ENCODE measurements at places on chromosomes 3 and 15. TPM values are rescaled to one million over a fixed set of nuclear protein-coding genes. Genes with fewer than 3 reads are reported as not detected.

- H3K27me3 ChIP-seq, result no peaks in the 10 kb centered on the region
- peaks cover 58% of the 10 kb centered on the region for H3K4me1 ChIP-seq
- H3K4me3 ChIP-seq, result no peak overlapping the region
- DNase-seq, result no peak
- peak overlapping the region; percentile 29 for H3K27ac ChIP-seq
- no peaks in the 10 kb centered on the region for H3K36me3 ChIP-seq
These were observed 401.5 kb upstream of the PROK2 start for GRCh38 chr3:72186400-72186855.

- no peaks in the 10 kb centered on the region for H3K36me3 ChIP-seq
- H3K27me3 ChIP-seq, result no peaks in the 10 kb centered on the region
- no peak for DNase-seq
- no peak overlapping the region for H3K4me3 ChIP-seq
These were observed 29.2 kb upstream of the TPRG1 start for GRCh38 chr3:189142527-189142926.

- H3K4me1 ChIP-seq, result peaks cover 11% of the 10 kb centered on the region
- H3K4me3 ChIP-seq, result no peak overlapping the region
- no peaks in the 10 kb centered on the region for H3K36me3 ChIP-seq
- no peak for DNase-seq
- H3K27me3 ChIP-seq, result no peaks in the 10 kb centered on the region
These were observed 1.4 kb downstream of the CIDEC start for GRCh38 chr3:9878700-9879099.

DNA sequence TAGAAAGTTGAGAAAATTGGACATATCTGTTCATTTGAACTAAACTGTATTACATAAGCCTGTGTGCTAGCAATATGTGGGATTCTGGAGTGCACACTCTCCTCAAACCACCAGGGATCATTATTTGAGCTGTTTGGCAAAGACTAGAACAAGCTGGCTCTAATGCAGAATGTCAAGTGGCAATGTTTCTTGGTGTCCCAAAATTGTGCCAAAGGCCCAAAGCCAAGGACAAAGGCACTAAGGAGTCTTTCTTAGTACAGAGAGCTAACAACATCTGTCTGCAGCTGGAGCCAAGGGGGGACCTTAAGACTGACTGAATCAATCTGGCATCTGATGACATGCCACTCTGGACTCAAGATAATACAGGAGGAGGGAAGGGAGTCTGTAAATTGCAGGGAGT lies 76.7 kb upstream of the STRIT1 start:
- no peak overlapping the region for H3K4me3 ChIP-seq
- H3K27me3 ChIP-seq, result no peaks in the 10 kb centered on the region
- no peaks in the 10 kb centered on the region for H3K36me3 ChIP-seq
- H3K27ac ChIP-seq, result no peak overlapping the region
- peaks cover 12% of the 10 kb centered on the region for H3K4me1 ChIP-seq

DNA sequence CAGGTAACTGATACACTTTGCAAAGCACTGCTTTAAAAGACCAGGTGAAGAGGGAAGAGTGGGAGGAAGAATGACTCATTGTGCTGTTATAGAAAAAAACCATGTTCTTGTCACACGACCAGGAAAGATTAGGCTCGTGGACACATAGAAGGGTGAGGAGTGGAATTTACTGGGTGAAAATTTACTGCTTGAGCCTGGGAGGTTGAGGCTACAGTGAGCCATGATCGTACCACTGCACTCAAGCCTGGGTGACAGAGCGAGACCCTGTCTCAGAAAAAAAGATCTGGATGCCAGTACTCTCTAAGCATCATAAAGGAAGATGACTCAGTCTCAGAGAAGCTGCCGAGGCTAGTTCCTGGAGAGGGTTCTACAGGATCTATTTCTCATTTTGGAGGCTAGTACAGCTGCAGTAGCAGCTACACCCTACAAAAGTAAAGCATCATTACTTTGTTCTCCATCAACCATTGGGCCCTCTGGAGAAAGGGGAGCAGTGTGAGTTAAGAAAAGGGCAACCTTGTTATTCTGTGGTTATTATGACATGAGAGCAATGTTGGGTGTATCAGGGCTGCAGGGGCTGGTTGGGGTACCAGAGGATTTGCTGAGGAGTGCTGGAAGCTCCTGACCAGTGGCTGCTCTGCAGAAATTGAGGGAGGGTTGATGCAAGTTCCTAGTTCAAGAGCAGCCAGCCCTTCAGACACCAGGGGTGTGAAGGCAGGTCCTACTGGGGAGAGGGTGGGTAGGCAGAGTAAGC lies 75.4 kb downstream of the CMTM8 start:
- no peak for DNase-seq
- no peak overlapping the region for H3K4me3 ChIP-seq
- H3K27ac ChIP-seq, result no peak overlapping the region
- H3K36me3 ChIP-seq, result no peaks in the 10 kb centered on the region
- no peaks in the 10 kb centered on the region for H3K4me1 ChIP-seq
- peaks cover 23% of the 10 kb centered on the region for H3K27me3 ChIP-seq

DNA sequence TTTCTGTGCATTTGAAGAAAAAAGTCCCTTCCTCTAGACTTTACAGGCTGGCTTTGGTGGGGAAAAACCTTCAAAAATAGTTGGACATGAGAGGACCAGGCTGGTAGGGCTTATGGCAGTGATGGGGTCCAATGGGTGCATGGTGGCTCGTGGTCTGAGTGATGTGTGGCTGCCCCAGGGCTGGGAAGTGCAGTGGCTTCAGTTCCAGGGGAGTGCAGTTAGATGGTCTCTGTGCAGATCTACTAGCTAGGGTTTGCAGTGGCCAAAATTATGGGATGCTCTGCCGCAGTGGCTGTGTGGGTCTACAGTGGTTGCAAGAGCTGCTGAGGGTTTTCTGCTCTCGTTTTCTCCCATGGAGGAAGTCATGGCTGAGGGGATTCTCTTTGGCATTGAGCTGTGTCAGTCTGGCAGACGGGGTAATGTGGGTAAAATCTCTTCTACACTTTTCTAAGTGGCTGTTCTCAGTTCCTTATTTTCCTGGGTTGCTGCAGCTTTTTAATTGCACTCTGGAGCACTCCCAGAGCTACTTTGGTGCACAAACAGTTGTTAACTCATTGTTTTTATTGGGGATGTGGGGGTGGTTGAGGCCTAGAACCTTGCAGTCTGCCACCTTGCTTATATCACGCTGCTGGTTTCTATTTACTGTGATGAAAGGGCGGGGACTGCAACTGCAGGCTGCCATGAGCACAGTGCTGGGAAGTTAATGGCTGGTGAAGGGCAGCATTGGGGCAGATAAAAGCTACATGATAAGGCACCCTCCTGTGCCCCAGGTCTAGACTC lies 1324.6 kb downstream of the NSUN3 start:
- H3K4me3 ChIP-seq, result no peak overlapping the region
- H3K36me3 ChIP-seq, result no peaks in the 10 kb centered on the region

GRCh38 chr3:186118692-186119091 lies 9.8 kb upstream of the ETV5 start:
- no peaks in the 10 kb centered on the region for H3K36me3 ChIP-seq
- H3K4me1 ChIP-seq, result no peaks in the 10 kb centered on the region
- DNase-seq, result no peak

DNA sequence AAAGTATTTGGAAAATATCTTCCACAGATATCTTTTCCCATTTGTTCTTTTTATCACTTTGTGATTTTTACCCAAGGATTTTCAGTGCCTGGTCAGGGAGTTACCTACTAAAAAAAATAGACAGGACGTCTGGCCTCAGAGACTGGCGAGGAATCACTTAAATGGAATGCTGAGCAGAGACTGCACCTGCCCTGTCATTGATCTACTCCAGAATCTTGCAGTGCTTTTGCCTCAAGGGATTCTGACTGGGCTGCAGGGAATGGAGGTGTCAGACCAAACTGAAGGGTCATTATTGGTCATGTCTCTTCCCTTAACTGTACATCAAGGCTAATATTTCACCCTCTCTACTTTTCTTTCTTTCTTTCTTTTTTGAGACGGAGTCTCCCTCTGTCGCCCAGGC lies 12.1 kb upstream of the RYR3 start:
- H3K36me3 ChIP-seq, result no peaks in the 10 kb centered on the region
- no peak overlapping the region for H3K4me3 ChIP-seq
- peaks cover 2% of the 10 kb centered on the region for H3K27me3 ChIP-seq
- H3K27ac ChIP-seq, result no peak overlapping the region
- DNase-seq, result no peak

DNA sequence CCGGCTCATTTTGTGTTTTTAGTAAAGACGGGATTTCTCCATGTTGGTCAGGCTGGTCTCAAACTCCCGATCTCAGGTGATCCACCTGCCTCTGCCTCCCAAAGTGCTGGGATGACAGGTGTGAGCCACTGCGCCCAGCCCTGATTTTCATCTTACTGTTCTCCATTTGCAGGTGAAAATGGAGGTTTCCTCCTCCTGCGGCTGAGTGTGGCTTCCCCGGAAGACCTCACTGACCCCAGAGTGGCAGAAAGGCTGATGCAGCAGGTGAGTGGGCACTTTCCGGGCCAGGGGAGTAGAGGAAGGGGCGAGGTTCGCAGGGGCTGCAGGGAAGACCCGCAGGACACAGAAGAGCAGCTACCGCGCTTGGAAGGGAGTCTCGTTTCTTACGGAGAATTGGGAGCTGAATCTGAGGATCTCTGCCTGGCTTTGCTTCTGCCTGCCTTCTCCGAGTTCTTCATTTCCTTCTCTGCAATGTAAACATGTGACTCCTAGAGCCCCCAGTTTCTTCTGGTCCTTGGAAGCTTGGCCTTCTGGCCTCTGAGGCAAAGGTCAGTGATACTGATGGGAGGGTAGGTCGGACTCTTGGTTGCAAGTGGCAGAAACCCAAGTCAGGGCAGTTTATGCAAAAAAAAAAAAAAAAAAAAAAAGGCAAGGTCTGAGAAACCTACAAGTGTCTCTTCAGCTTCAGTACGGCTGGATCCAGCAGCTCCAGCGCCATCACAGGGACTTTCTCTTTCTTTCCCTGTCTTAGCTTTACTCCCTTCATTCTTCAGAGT lies 8.9 kb downstream of the MUC20 start:
- no peak for DNase-seq
- no peaks in the 10 kb centered on the region for H3K4me1 ChIP-seq
- no peak overlapping the region for H3K27ac ChIP-seq
- H3K36me3 ChIP-seq, result no peaks in the 10 kb centered on the region

- peaks cover 24% of the 10 kb centered on the region for H3K4me1 ChIP-seq
- H3K4me3 ChIP-seq, result peak within 1 kb of the TSS; percentile 62
- H3K27ac ChIP-seq, result peak within 1 kb of the TSS; percentile 98
- H3K36me3 ChIP-seq, result peaks cover 21% of the 10 kb centered on the region
These were observed at the start of gene ABHD14A for GRCh38 chr3:51974963-51975851. Gene ABHD14A (plus strand): TSS chr3:51975064. CDS start chr3:51975136, 72 bp downstream.

DNA sequence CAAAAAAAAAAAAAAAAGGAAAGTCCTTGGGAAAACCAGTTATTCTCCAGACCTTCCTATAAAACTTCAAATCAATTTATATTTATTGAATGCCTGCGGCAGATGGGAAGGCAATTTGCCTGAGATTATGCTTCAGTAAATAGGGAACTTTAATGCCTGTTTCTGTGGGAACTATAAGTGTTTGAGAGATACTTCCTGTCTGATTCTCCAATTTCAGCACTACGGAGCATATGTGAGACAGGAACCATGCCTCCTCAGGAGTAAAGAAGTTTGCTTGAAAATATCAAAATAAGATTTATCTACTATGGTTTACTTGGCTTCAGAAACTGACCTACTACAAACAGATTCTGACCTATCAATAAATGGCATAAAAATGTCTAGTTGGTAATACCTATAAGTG lies 135.5 kb downstream of the CBLB start:
- no peak overlapping the region for H3K27ac ChIP-seq
- H3K36me3 ChIP-seq, result no peaks in the 10 kb centered on the region
- H3K27me3 ChIP-seq, result no peaks in the 10 kb centered on the region

- H3K27ac ChIP-seq, result no peak overlapping the region
- no peaks in the 10 kb centered on the region for H3K4me1 ChIP-seq
- H3K27me3 ChIP-seq, result no peaks in the 10 kb centered on the region
- H3K36me3 ChIP-seq, result no peaks in the 10 kb centered on the region
These were observed 745.6 kb downstream of the VGLL3 start for GRCh38 chr3:86245360-86245759.

DNA sequence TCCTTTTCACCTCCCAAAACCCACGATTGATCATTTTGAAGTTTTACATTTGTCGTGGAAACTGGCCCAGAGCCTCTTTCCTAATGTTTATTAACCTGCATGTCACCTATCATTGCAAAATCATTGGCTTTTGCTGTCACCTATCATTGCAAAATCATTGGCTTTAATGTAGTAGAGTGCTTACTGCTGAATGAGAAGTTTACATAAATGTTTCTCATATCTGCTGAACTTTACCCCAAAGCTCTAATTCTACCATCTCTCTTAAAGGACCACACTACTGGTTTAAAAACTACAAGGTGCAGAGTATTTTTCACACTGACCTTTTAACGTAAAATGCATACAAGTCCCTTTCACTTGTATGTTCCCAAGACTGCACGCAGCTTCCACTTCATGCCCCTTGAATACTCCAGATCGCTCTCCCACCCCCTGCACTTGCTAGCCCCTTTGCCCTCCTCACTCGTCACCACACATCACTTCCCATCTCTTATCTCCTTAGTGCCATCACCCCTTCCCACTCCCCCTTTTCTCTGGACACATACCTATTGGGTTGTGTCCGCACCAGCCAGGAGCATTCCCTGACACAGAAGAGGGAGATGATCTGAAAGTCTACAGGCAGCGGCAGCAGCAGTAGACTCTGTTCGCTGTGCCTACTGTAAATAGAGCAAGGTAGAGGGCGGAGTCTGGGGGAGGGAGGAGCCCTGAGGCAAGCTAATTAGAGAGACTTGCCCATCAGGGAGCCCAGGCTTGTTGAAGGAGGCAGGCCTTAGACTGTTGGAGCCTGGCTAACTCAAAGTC lies 30.2 kb upstream of the ATOSA start:
- H3K36me3 ChIP-seq, result no peaks in the 10 kb centered on the region
- no peaks in the 10 kb centered on the region for H3K4me1 ChIP-seq
- DNase-seq, result peak; percentile 7

DNA sequence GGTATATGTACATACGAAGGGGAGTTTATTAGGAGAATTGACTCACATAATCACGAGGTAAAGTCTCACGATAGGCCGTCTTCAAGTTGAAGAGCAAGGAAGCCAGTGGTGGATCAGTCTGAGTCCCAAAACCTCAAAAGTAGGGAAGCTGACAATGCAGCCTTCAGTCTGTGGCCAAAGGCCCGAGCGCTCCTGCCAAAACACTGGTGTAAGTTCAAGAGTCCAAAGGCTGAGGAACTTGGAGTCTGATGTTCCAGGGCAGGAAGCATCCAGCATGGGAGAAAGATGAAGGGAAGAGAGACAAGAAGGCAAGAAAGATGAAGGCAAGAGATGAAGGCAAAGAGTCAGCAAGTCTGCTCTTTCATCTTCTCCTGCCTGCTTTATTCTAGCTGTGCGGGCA lies 16.8 kb upstream of the LRRN1 start:
- no peak overlapping the region for H3K4me3 ChIP-seq
- no peaks in the 10 kb centered on the region for H3K36me3 ChIP-seq
- H3K27me3 ChIP-seq, result no peaks in the 10 kb centered on the region
- H3K27ac ChIP-seq, result no peak overlapping the region

PLA2G4E gene
- total RNA-seq, result not detected

GABRR3 gene
- total RNA-seq, result not detected

CHL1 gene
- total RNA-seq, result not detected

SH2D7 gene
- total RNA-seq, result not detected

LSM3 gene
- 38.5 TPM for total RNA-seq

MUSTN1 gene
- 0.78 TPM for total RNA-seq

MITF gene
- 16.5 TPM for total RNA-seq

PPARG gene
- not detected for total RNA-seq

FBXL22 gene
- total RNA-seq, result not detected

Measured in K562 (cell line).